ENCODE measurements at places on chromosomes 4 and X. TPM values are rescaled to one million over a fixed set of nuclear protein-coding genes. Genes with fewer than 3 reads are reported as not detected.
A peak's percentile ranks its signal among the peaks of the same experiment; 100 is the strongest.

GRCh38 chrX:129480889-129481288 is 42.4 kb downstream of the SMARCA1 start:
- no peak for DNase-seq
- H3K4me3 ChIP-seq, result no peak overlapping the region
- H3K27me3 ChIP-seq, result no peaks in the 10 kb centered on the region
- no peaks in the 10 kb centered on the region for H3K36me3 ChIP-seq
- H3K27ac ChIP-seq, result no peak overlapping the region

- no peaks in the 10 kb centered on the region for H3K4me1 ChIP-seq
- no peaks in the 10 kb centered on the region for H3K27me3 ChIP-seq
- no peak overlapping the region for H3K27ac ChIP-seq
Observed at GRCh38 chr4:42519803-42520417, 122.6 kb downstream of the SHISA3 start.

GRCh38 chr4:25113915-25114904 is 46.0 kb downstream of the SEPSECS start:
- H3K4me1 ChIP-seq, result no peaks in the 10 kb centered on the region
- H3K27ac ChIP-seq, result no peak overlapping the region
- H3K27me3 ChIP-seq, result no peaks in the 10 kb centered on the region
- DNase-seq, result no peak
- no peak overlapping the region for H3K4me3 ChIP-seq
- H3K36me3 ChIP-seq, result no peaks in the 10 kb centered on the region

GRCh38 chr4:46389301-46389775 is 590 bp downstream of the GABRA2 start:
- DNase-seq, result no peak
- no peak overlapping the region for H3K4me3 ChIP-seq
- H3K4me1 ChIP-seq, result no peaks in the 10 kb centered on the region
- no peak overlapping the region for H3K27ac ChIP-seq
- H3K27me3 ChIP-seq, result peaks cover 2% of the 10 kb centered on the region
- H3K36me3 ChIP-seq, result no peaks in the 10 kb centered on the region

The MSX1 gene
- polyA plus RNA-seq, result 0.17 TPM

- H3K4me1 ChIP-seq, result no peaks in the 10 kb centered on the region
- H3K4me3 ChIP-seq, result no peak overlapping the region
- DNase-seq, result no peak
- no peaks in the 10 kb centered on the region for H3K36me3 ChIP-seq
- H3K27me3 ChIP-seq, result no peaks in the 10 kb centered on the region
Observed at GRCh38 chr4:78566834-78567499, 15.4 kb downstream of the ANXA3 start.

- H3K27ac ChIP-seq, result no peak overlapping the region
- H3K4me1 ChIP-seq, result no peaks in the 10 kb centered on the region
- no peak overlapping the region for H3K4me3 ChIP-seq
Observed at GRCh38 chr4:130653842-130654241, 1557.9 kb downstream of the C4orf33 start.

GRCh38 chr4:54318904-54319303 is 89.8 kb downstream of the PDGFRA start:
- peaks cover 15% of the 10 kb centered on the region for H3K4me1 ChIP-seq
- H3K36me3 ChIP-seq, result no peaks in the 10 kb centered on the region
- H3K27me3 ChIP-seq, result no peaks in the 10 kb centered on the region
- DNase-seq, result peak; percentile 50
- no peak overlapping the region for H3K27ac ChIP-seq

All from B cell (primary cell).